ENCODE measurements at places on chromosomes 4 and X.
A peak's percentile ranks its signal among the peaks of the same experiment; 100 is the strongest.

DNA sequence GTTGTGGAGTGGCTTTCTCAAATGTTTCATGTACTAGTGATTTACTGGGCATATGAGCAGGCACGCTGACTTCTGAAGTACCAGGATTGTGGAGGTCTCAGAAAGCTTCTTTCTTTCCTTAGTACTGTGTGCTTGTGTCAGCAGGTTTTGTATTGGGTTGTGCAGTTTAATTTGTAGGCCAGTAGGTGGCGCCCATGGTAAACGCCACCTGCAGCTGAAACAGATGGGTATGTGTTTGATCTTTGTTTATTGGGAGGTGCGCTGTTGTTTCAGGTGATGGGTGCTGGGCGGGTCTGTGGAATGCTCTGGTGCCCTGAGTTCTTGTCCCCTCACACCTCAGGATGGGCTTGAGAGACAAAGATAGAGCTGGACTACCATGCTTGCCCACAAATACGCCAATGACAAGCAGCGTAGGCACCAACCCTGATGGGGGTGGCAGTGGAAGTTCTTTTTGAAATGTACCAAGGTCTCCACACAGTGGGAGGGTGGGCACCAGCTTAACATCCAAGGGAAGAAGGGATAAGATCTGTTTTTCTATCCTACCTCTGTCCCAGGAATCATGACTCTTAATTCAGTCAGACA is 141.5 kb downstream of the RPS6KA6 start:
- DNase-seq = no peak

DNA sequence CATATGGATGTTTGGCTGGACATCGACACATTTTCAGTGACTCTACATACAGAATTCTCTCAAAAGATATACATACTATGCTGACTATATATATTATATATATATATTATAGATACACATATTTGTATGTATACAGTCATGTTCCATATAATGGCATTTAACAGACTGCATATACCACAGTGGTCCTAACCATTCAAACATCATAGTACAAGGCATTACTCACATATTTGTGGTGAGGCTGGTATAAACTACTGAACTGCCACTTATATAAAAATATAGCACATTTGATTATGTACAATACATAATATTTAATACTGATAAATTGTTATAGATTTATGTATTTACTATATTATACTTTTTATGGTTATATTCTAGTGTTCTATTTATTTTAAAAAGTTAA is 168.5 kb downstream of the IL15 start:
- no peak for DNase-seq

DNA sequence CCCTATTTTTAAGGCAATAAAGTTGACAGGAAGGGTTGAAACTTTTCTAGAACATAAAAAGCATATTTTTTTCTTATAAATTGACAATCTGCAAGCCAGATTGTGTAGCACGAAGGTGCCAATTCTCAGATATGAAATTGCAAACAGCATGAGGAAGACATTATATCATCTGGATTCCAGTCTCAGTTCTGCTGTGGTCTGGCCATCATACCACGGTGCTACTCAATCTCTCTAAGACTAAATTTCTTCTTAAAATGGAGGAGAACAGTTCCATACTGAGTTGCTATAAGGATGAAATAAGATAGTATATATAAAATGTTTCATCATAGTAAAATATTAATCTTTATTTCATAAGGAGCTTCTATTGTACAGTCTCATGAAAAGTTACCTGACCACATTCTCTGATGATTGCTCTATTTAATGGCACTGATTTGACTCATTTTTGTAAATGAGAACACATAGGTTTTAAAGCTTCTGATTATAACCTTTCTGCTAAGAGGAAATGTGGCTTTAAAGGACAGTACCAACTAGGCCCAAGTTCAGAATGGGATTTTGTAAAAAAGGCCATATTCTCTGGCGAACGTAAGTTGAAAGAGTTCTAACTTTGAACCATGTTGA is 127.9 kb downstream of the SHROOM3 start:
- DNase-seq = no peak

GRCh38 chr4:148828291-148828690 is 386.1 kb upstream of the NR3C2 start:
- no peak for DNase-seq

GRCh38 chr4:53459548-53459947 is 82.1 kb downstream of the FIP1L1 start:
- DNase-seq = no peak

DNA sequence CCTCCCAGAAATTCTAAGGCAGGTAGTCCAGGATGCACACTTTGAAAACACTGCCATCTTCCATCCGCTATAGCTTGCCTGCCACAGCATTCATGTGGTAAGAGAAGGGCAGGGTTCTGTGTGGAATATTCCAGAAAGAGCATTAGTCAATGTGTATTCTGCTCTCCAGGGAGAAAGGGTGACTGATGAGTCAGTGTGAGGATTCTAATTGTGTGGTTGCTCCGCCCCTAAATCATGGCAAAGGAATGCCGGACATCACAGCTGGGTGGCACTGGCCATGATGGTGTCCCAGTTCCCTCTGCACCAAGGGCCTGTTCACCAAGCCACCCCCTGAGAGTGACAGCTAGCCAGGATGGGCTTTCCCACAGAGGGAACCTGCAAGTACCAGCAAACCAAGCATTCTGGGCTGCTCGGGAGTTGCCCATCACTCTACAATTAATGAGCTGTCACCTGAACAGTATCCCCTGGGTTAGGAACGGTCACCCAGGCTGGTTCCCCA is 9.5 kb downstream of the IDS start:
- DNase-seq = no peak

DNA sequence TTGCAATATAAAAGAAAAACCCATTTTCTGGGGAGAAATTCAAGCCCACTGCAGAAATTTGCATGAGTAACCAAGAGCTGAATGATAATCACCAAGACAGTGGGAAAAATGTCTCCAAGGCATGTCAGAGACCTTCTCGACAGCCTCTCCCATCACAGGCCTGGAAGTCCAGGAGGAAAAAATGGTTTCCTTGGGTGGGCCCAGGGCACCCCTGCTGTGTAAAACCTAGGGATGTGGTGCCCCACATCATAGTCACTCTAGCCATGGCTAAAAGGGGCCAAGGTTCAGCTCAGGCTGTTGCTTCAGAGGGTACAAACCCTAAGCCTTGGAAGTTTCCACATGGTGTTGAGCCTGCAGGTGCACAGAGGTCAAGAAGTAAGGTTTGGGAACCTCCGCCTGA is 108.4 kb downstream of the FAT4 start:
- DNase-seq = no peak

DNA sequence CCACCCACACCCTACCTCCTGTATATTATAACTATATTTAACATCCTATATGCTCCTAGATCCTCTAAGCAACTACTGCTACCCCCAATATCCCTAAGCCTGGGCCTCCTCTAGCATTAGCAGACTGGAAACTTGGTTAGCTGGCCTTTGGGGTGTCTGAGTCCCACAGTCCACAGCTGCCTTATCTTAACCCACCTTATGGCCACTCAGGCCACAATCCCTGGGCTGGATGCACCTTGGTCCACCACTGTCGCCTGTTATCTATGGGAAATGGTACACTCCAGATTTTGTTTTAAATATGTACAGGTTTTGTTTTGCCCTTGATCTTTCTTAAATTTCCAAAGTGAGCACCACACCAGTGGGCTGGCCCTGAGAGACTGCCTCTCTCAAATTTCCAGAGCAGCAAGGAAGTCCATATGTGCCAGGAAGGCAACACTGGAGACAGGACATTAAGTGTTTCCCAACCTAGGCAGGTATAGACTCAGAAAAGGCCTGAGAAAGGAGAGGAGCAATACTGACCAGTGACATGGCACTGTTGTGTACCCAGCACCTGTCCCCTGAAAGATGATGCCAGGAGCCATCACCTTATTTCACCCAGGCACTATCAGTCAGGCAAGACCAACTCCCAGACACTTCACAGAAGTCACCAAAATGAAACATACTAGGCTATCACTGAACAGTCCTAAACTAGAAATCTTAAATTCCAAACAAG is 921 bp downstream of the PFKFB1 start:
- no peak for DNase-seq

- DNase-seq = no peak
These were observed 498.4 kb downstream of the MID1IP1 start for GRCh38 chrX:39299615-39300014.

DNA sequence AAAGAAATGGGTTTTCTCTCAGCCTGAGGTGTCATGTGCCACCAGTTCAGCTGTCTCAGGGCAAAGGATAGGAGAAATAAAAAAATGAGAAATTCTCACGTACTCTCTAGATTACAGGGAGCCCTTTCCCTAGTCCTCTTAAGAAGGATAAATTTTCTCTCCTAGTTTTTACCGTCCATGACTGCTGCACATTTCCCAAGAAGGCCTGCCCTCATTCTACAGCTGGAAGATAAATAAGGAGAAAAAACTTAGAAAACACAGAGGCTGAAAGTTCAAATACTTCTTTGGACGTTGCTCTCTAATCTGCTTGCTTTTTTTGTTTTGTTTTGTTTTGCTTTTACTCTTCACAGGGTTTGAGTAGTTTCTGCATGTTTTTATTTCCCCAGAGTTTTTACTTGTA is 211.9 kb downstream of the DCAF12L2 start:
- DNase-seq = no peak

DNA sequence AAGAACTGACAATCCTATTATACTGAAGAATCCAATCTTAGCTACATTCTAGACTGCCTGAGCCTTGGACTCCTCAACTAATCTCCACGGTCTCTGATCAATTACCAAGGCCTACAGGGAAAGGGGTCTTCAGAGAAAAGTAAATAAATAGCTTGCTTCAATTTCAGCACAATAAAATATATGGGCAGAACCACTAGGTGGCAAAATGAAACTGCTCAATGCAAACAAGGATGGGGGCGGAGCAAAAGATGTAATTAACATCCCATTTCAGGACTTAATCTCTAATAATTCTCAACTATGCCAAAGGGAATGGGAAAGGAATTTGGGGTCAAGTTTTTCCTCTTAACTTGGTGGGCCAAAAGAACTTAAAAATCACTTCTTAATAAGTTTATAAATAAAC is 78.4 kb upstream of the MAP3K15 start:
- peak; percentile 23 for DNase-seq

DNA sequence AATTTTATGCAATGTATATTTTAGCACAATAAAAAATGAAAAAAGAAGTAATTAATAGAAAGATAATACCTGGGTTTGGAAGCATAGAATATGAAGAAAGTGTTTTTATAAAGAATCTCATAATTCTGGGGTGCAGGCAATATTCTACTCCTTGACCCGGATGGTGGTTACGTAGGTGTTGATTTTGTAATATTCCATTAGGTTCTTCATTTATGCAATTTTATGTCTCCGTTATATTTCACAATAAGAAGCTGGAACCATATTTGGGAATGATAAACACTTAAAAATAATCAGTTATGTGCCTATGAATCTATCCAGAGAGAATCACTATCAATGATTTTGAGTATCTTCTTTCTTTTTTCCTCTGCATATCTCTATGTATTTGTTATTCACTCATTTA is 38.5 kb downstream of the CHRNA9 start:
- DNase-seq = no peak

DNA sequence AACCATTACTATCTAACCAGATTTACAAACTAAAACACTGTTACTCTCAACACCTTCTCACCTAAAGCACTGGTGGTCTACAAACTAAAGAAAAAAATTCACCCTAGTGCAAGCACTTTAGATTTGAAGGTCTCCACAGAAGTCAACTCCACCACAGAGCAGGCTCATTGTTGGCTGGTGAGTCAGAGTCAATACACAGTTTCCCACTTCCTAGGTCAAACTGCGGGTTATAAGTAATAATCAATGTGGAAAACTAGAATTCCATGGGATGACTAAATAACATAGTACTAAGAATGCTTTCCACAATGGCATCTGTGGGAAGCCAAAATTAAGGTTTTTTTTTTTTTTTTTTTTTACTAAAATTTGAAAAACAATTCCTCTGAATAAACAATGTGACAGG is 191.8 kb downstream of the PDGFC start:
- DNase-seq = no peak

DNA sequence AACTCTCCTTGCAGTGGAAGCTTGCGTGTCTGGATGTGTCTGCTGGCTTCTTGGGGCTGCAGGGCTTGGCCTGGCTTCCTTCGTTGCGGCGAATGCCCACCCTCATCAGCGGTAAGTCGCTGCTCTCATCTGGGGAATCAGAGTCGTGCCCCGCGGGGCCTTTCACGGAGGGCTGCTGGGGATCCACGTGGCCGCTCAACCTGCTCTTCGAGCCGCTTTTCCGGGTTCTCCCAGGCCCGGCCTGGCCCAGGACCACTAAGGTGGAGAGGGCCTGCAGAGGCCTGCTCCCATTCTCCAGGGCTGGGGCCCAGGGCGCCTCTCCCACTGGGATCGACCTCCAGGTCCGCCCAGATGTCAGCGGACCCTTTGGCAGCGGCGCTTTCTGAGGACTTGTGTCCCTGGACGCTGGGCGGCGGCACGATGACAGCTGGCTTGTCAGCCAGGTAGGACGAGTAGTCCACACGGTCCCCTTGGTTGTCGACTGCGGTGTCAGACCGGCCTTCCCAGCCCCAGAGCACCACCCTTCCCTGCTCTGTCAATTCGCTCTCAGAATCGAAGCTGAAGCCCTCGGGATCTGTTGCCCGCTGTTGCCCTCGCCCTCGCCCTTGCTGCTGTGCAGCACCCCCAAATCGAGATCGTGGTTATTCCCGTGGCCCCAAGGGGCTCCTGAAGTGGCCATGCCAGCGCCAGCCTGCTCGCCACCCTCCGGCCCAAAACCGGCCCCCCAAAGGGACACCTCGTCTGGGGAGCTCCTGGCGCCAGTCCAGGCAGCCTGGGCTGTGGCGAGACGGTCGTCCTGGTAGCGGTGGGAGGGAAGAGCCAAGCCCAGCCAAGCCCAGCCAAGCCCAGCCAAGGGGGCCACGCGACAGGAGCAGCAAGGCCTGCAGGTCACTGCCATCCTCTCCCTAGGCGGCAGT is 37.8 kb upstream of the NHSL2 start:
- DNase-seq = no peak

Data from CD4-positive, alpha-beta T cell treated with Interleukin-6 at 100 ng/mL for 8 hours (primary cell).